Activated CD4-positive, alpha-beta memory T cell treated with anti-CD3 and anti-CD28 coated beads for 36 hours (primary cell): ENCODE measurements at places on chromosomes 16 and 17. TPM values are rescaled to one million over a fixed set of nuclear protein-coding genes. Genes with fewer than 3 reads are reported as not detected.

DNA sequence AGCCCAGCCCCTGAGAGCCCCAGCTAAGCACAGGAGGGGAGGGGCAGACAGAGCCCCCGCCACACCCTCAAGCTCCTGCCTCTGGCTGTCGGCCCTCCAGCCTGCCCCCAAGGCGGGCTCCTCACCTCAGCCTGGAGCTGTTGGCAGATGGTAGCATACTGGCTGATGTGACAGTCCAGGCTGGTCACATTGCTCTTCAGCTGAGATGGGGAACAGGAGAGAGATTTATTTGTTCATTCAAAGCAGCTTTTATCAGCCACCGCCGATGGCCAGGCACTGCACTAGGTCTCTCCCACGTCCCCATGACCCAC, 14.8 kb downstream of the KIF18B start:
- no peak for DNase-seq

DNA sequence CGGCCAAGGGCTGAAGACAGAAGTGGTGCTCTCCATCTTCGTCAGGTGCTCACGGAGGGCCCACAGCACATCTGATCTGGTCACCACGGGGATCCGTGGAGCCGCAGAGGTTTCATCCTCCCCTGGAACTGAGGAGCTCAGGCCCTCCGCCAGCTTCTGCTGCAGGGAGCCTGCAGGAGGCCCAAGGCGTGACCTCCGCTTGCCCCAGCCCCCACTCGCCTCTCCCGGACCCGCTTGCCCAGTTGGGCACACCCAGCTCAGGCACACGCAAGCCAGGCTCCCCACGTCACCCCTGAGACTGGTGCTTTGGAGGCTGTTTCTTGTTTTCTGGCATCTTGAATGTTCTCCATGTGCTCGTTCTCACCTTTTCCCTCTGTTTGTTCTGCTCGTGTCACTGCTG, 39.4 kb upstream of the CHMP6 start:
- DNase-seq: no peak

DNA sequence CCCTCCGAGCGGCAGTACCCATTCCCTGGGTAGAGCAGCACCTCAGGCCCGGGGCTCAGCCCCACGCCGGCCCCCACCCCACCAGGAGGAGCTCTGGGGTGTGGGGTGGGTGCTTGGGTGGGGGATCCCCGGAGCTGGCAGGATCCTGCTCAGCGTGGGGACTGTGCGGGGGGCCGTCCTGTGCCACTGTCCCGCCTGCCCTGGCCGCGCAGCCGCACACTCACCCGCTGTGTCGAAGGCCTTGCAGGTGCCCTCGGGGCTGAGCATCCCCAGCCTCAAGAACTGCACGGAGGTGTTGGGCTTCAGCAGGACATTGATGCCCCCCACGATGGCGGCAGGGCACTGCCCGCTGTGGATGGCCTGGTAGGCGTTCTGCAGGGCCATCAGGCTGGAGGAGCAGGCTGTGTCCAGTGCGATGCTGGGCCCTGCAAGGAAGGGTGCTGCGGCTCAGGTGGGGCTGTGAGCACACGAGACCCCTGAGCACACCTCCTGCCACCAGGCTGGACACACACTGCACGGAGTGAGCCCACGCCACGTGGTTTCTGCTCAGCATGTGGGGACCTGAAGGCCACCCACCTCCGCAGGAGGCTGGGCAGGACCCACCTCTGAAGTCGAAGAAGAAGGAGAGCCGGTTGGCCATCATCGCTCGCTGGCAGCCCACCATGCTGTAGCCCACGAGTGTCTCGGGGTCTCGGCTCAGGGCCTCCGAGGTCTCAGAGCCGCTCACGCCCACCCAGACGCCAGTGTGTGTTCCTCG, 4.9 kb downstream of the FASN start:
- DNase-seq: no peak

- no peak for DNase-seq
Observed at GRCh38 chr17:82094931-82095776, 2.9 kb downstream of the FASN start.

GRCh38 chr17:65930140-65930730, 261.7 kb downstream of the CEP112 start:
- DNase-seq: no peak

DNA sequence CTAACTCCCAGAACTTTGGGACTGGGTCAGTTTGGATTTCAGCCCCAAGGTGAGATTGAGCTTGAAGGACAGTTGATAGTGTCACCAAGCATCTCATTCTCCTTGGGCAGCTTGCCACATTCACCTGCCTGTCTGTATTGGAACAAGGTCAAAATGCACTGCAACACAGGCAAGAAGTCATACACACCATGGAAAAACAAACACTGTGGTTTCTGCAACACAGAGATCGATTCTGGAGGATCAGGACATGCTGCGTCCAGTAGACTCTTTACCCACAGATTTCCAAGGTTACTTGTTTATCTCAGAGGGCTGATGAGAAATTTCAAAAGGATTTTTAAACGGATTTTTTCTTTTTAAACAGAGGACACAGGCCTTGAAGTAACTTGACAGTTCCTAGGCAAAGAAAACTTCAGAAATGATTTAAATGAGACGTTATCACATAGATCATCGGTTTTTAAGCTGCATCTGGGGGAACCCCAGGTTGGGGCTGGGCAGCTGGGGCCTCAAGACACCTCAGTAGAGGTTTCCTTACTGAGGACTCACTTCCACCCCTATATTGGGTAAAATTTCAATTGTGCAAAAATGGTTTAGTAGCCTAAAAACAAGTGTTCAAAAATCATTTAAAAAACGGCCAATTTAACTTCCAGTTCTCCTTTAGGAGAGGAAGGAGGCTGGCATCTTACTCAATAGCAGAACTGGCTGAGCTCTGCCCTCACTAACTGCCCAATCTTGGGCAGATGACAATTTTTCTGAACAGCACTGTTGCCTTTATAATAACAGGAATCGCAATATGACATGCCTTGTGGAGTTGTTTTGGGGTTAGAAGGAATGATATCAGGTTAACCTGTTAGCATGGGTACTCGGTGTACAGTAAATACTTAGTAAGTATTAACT, 299.3 kb downstream of the XYLT1 start:
- no peak for DNase-seq

- no peak for DNase-seq
Observed at GRCh38 chr17:76981545-76982295, 113.5 kb downstream of the MGAT5B start.

The ANKRD40 gene
- total RNA-seq: 27.8 TPM

The TP53TG3C gene
- not detected for total RNA-seq

The DNAAF1 gene
- not detected for total RNA-seq

The FBXW10 gene
- total RNA-seq: not detected

The DNAI2 gene
- total RNA-seq: 1.6 TPM

The PRR35 gene
- total RNA-seq: not detected

The DPEP3 gene
- total RNA-seq: not detected

The TOX3 gene
- not detected for total RNA-seq
